ENCODE measurements at places on chromosomes 12 and 14.
A peak's percentile ranks its signal among the peaks of the same experiment; 100 is the strongest.

- no peak for DNase-seq
These were observed 63.1 kb downstream of the STON2 start for GRCh38 chr14:81337073-81337472.

DNA sequence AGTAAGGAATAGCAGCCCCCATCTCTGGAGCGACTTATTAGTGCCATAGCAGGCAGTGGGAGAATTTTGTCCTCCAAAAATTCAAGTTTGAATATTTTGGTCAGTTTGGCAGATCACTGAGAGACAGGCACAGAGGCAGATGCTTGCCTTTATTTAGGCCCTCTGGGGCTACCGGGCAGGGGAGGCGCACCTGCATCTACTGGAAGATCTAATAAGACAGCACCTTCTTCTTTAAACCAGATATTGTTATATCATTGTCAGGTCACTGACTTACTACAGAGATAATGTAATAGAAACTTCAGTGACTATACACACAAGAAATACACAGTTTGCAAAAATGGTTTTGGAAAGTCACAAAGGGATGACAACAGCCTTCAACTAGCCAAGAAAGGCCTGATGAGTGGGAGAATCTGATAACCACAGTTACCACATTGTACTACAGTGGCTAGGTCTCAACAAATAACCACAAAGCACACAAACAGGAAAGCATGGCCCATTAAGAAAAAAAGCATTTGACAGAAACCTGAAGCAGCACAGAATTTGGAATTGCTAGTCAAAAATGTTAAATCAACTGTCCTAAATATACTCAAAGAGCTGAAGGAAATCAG, 56.8 kb downstream of the CDK17 start:
- DNase-seq = no peak

DNA sequence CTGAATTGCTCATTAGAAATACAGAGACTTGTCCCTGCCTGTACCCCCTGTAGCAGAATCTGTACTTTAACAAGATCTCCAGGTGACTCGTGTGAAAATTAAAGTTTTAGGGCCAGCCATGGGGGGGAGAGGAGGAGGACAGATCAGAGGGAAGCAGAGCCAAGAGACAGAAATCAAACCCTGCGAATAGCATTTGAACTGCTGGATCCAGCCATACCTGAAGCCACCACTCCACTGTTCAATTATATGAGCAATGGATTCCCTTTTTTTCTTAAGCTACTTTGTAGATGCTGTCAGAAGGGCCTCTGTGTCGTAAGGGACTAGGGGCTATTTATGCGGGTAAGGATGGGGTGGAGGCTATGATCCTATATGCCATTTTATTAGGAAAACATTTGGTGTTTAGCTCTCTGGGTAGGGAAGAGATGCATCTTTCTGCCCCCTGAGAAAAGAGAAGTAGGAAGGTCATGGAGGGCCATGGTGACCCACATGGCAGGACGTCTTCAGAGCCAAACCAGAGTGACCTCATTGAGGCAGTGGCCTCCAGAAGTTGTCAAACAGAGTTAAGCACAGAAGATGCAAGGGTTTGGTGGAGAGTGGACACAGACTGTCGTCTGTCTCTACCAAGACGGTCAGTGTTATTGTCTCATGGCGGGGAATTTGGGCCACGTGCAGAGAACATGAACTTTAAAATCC, 203.9 kb downstream of the PHETA1 start:
- DNase-seq = no peak

GRCh38 chr14:21891921-21892320, 218.3 kb upstream of the OR4E1 start:
- no peak for DNase-seq

GRCh38 chr12:46803517-46803916, 22.3 kb downstream of the SLC38A4 start:
- DNase-seq = no peak

DNA sequence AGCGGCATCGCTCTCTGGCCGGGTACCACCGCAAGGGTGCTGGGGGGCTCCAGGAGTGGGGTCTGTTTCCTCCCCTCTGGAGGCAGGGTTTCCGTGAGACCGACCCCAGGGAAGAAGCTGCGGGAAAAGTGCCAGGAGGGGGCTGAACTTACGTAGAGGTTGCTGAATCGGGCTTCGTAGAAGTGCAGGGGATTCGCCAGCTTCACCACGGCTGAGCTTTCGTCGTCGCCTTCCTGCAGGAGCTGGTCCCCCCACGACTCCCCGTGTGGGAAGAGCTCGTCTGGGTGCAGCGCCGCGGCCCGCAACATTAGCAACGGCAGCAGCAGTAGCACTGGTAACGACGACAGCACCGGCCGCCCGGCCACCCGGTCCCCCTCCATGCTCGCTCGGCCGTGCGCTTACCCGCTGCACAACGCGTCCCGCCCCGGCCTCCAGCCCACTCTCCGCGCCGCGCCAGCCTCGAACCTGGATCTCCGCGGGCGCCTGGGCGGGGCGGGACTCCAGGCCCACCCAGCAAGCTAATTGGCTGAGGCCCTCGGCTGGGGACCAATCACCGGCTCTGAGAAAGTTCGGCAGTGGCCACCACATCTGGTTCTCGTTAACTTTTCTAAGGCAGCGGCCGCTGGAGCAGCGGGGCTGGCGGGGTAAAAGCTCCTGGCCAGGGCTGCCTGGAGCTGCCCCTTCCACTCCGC, at the start of gene NID2:
TSS of gene NID2 (minus strand) at position 445 of the 692 bp plus-strand sequence. CDS start at position 380, 65 bp downstream.
- DNase-seq = peak; percentile 82

DNA sequence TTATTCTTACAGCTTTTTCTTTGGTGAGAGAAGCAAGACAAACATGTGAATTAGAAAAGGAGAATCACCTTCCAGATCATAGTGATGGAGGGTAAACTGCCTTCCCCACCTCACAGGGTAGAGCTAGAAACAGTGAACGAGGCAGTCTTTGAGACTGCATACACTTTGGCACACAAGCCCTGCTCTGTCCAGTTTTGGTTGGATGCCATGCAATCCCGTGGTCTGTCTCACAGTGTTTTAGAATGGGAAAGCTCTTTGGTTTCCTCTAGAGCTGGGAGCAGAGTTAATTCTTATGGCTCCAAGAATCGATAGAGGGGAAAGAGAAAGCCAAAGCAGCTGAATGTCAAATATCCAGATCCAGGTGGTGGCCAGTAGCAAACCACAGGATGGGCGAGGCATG, 21.9 kb downstream of the TDP1 start:
- no peak for DNase-seq

- no peak for DNase-seq
These were observed 12.3 kb upstream of the PITPNM2 start for GRCh38 chr12:123163227-123163626.

- no peak for DNase-seq
These were observed 136.0 kb downstream of the CRADD start for GRCh38 chr12:93813186-93813585.

DNA sequence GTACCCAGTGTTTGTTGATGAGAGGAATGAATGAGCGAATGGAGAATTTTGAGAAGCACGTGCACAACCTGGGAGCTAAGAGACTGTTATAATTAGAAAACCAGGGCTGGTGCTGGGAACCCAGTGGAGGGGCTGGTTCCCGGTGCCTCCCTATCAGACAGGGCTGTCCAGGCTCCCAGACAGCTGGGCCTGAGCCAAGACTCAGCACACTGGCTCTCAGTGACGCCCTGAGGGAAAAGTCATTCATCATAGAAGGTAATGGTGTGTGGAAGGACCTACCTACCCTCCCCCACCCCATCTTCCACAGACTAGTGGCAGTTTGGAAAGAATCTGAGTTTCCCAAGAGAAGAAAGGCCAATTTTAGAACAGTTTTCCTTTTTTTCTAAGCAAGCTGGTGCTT, 34.7 kb downstream of the KCNA5 start:
- DNase-seq = no peak

- DNase-seq = no peak
These were observed 3.3 kb upstream of the SLC22A17 start for GRCh38 chr14:23355871-23356435.

DNA sequence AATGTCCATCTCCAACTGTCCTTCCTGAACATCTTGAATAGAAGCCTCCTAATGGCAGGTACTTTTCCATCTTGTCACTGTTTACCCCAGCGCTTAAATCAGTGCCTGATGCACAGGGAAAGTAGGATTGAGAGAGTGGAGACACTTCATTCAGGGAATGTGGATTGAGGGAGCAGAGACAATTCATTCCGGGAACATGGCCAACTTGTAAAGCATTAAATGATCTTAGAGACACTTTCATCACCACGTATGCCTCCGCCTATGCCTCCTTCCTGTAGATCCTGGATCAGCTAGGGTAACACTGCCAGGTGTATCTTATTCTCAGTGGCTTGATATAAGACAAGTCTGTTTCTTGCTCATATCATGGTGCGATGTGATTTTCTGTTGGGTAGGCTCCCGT, 67.6 kb upstream of the CSRP2 start:
- DNase-seq = no peak

GRCh38 chr14:100450049-100450448, 126.9 kb downstream of the SLC25A47 start:
- DNase-seq = no peak

Data from activated CD8-positive, alpha-beta memory T cell treated with anti-CD3 and anti-CD28 coated beads for 24 hours (primary cell).